Naive thymus-derived CD8-positive, alpha-beta T cell (primary cell): ENCODE measurements at places on chromosomes 11 and 22. TPM values are rescaled to one million over a fixed set of nuclear protein-coding genes. Genes with fewer than 3 reads are reported as not detected.

NCAPD3 gene
- total RNA-seq = 43.5 TPM

OPCML gene
- total RNA-seq = not detected

OR6T1 gene
- total RNA-seq = not detected

MYO18B gene
- total RNA-seq = 1.4 TPM

ARHGEF17 gene
- total RNA-seq = not detected

FADD gene
- total RNA-seq = 37.8 TPM

LMO2 gene
- 0.99 TPM for total RNA-seq

HSPB2 gene
- not detected for total RNA-seq

APOBEC3B gene
- total RNA-seq = 0.47 TPM

OR4C12 gene
- total RNA-seq = not detected

DRD4 gene
- 1.2 TPM for total RNA-seq

SLN gene
- not detected for total RNA-seq

SOX10 gene
- total RNA-seq = not detected

NFRKB gene
- 60.1 TPM for total RNA-seq

KLHL35 gene
- total RNA-seq = 0.66 TPM

MEI1 gene
- total RNA-seq = 52.9 TPM

POU2AF1 gene
- 4.4 TPM for total RNA-seq

SBF2 gene
- total RNA-seq = 14.6 TPM

OR2AG2 gene
- not detected for total RNA-seq

MS4A5 gene
- not detected for total RNA-seq

TP53I11 gene
- total RNA-seq = 5.0 TPM

JAML gene
- total RNA-seq = 157 TPM

CRYBA4 gene
- not detected for total RNA-seq

GNG3 gene
- total RNA-seq = not detected

STIM1 gene
- 101 TPM for total RNA-seq

CHST1 gene
- not detected for total RNA-seq

PARVG gene
- 224 TPM for total RNA-seq

A4GALT gene
- total RNA-seq = not detected

PKP3 gene
- 0.16 TPM for total RNA-seq

UCP2 gene
- 388 TPM for total RNA-seq

PNPLA5 gene
- not detected for total RNA-seq

C1QTNF5 gene
- not detected for total RNA-seq

MMP27 gene
- total RNA-seq = not detected

GTSE1 gene
- total RNA-seq = 0.68 TPM

PARVA gene
- 0.19 TPM for total RNA-seq

EFEMP2 gene
- 15.2 TPM for total RNA-seq

DEUP1 gene
- not detected for total RNA-seq

GRM5 gene
- not detected for total RNA-seq

OR52I2 gene
- not detected for total RNA-seq

VSIG2 gene
- 2.0 TPM for total RNA-seq

CD3G gene
- total RNA-seq = 202 TPM

MS4A10 gene
- not detected for total RNA-seq

C11orf91 gene
- 0.47 TPM for total RNA-seq

MLC1 gene
- 0.16 TPM for total RNA-seq

GGT5 gene
- not detected for total RNA-seq

SLC5A4 gene
- total RNA-seq = not detected
